ENCODE measurements at places on chromosomes 5 and 9.

DNA sequence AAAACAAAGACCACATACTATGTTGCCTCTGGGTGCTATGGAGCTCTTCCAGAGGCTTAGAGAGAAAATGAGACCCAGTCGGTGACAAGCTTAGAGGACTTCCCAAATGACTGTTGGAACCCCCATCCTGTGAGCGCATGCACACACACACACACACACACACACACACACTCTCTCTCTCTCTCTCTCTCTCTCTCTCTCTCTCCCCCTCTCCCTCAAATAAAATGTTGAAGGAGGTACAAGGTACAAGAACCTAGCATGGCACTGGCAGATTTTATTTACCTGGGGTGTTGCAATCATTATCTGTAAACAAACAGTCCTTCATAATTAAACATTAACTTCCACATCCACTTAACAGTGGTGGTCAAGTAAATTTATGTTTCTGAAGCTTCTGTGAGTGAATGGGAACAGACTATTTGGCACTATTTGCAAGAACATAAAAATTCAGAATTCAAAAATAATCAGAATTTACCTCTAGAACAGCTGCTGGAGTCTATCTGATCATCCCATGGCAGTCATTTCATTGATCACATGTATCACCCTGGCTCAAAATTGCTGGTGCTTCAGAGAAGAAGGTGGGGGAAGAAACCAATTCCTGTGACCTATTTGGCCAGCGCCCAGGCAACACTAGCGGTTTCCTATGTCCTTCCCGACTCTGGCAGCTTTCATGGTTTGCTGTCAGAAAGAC is 24.9 kb downstream of the TRPM3 start:
- no peak for DNase-seq

- DNase-seq, result no peak
These were observed 67.0 kb upstream of the SPOCK1 start for GRCh38 chr5:137566118-137566541.

DNA sequence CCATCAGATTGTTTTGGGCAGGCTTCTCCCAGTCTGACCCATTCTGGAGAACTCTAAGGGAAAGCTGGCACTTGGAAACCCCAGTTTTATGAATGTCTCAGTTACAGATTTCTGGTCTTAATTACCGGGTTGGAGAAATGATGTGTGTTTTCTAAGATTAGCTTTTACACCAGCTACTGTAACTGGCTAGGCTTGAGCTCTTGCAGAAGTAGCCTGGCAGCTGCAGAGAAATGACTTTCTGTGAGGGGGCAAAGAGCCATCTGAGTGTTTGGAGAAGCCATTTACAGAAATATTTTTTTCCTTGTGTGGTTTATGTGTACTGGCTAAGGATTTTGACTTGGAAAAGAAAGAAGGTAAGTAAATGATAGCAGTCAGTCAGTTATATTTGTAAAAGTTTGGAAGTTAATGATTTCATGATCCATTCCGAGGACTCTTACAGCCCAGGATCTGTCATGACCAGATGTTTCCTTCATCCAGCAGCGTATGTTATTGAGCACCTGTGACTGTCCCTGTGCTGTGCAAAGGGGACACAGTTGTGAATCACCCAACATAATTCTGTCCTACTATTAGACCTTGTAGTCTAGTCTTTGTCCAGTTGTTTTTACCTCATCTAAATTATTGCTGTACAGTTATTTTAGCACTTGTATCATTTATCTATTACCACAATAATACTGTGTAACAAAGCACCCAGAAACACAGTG is 53.7 kb upstream of the GDNF start:
- DNase-seq, result no peak

GRCh38 chr9:128393145-128393775 is 22.1 kb downstream of the URM1 start:
- DNase-seq, result no peak

GRCh38 chr5:69432412-69433206 is 17.7 kb downstream of the MARVELD2 start:
- no peak for DNase-seq

GRCh38 chr5:109935833-109936490 is 246.2 kb downstream of the MAN2A1 start:
- DNase-seq, result peak; percentile 26

- no peak for DNase-seq
These were observed 102.5 kb upstream of the ERCC6L2 start for GRCh38 chr9:95773053-95773418.

GRCh38 chr9:85511746-85512145 is 230.0 kb downstream of the AGTPBP1 start:
- no peak for DNase-seq

GRCh38 chr5:126587551-126588390 is 7.2 kb downstream of the ALDH7A1 start:
- no peak for DNase-seq

- peak; percentile 43 for DNase-seq
These were observed 3.2 kb downstream of the SH3PXD2B start for GRCh38 chr5:172450861-172451695.

GRCh38 chr9:78898234-78898633 is 601.3 kb downstream of the PSAT1 start:
- DNase-seq, result no peak

- no peak for DNase-seq
These were observed 997.5 kb upstream of the CTNND2 start for GRCh38 chr5:12901696-12902095.

GRCh38 chr9:2955575-2955974 is 111.7 kb upstream of the PUM3 start:
- DNase-seq, result no peak

- DNase-seq, result no peak
These were observed 89.4 kb downstream of the CDKN2A start for GRCh38 chr9:21904776-21905175.

DNA sequence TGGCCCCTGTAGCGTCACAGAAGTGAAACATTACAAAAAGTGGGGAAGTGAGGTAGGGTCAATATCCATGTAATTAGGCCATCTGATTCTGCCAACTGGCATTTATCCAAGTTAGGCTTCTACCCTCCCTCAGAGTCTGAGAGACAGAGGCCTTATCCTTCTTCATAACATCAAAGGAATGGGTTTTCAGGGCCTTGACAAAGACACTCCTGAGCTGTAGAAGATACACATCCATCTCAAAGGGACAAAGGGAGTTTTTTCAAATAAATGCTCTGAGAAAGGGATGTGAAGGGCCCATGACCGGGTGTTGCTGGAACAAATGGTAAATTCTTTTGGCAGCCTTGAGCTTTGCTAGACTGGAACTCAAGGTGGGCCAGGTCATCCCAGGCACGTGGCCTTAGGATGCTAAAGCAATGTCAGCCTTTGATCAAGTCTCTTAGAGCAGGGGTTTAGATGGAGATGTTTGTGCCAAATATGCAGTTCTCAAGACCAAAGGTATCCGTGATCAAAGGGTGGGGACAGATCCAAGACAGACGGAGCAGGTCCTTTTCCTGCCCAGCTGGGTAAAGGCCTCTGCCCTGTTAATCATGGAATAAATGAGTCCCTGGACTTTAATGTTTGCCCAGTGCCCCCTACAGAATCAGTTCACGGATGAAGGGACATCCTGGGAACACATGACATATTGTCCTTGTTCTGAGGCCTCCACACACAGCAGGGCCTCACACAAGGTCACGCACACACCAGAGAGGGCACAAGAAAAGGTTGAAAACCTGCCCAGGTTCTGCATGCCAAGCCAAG is 10.0 kb upstream of the FAM169A start:
- DNase-seq, result no peak

DNA sequence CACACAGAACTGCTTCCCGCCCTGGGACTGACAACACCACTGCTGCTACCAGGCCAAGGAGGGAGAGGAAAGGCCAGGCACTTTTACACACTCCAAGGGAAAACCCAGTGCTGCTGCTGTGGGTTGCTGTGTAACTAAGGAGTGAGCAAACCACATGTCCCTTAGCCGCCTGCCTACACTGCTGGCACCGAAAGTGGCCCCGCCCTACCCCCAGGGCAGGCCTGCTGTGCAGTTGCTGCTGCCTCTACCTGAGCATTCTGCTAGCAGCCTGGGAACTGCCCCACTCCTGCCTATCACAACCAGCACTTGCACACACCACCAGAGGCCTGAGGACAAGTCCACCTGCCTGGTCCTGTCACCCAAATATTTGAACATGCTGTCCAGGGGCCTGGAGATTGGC is 740.9 kb downstream of the DTWD2 start:
- no peak for DNase-seq

DNA sequence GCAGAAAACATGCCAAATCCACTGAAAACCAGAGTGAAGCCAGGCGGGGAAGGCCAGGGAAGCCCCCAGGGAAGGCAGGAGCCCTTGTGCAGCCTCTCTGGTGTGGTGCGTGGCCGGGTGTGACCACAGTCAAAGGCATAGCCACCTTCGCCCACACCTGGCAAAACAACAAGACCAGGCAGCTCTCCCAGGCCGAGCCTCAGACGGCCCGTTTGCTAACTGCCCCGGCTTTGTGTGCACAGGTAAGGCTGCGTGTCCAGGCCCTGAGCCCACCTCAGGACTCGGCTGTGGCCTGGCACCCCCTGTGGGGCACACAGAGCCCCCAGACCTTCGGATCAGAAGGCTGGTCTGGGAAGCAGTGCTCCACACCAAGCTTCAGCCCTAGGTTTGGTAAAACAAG is 6.1 kb downstream of the TMEM250 start:
- DNase-seq, result no peak

DNA sequence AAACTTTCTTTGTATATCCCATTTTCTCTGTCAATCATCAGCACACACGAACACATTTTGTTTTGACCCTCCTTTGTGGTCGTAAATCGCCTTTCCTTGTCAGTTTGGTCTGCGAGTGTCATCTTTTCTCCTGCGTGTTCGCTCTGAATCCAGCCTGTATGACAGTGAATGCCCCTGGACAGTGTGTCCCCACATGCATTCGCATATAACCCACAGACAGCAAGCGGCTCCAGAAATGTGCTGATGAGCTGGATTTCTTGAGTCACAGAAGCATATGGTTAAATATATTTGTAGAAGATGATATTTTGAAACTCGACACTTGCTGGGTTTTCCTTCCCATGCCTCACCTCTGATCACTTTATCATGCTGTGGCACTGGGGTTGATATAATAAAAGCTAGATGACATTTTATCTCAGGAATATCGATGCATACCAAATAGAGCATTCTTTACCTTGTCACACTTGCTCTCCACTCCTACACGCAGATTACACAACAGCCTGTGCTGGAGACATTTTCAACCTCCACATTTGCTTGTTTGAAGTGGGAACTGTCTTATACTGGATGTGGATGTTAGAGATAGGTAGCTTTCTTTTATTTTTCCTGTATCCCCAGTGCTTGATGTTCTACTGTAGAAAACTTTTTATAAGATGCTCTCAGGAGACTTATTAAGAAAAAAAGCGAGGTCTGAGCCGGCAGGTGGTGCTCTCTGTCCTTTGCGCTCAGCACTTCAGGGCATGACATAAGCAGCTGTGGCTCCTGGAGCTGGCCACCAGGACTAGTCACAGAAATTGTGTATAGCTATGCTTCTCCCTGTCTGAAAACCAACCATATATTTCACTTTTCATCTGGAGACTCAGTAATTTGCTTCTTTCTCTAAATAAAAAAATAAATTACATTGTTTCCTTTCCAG is 215.1 kb downstream of the SH3GL2 start:
- DNase-seq, result no peak

DNA sequence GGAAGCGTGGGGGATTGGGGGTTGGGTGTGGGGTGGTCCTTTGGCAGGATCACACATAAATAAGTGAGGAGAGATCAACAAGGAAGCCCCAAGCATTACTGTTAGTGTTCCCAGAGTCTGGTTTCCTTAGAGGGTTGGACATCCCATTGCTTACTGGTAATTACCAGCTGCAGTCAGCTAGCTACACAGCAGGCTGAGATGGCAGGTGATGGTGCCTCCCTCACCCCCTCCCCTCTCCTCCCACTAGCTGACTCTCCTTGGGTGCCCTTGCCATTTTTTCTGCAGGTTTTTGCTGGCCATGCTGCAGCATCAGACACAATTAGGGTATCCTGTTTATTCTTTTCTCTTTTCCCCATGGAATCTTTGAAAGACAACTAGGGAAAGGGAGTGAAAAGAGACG is 107.5 kb upstream of the TLR4 start:
- no peak for DNase-seq

DNA sequence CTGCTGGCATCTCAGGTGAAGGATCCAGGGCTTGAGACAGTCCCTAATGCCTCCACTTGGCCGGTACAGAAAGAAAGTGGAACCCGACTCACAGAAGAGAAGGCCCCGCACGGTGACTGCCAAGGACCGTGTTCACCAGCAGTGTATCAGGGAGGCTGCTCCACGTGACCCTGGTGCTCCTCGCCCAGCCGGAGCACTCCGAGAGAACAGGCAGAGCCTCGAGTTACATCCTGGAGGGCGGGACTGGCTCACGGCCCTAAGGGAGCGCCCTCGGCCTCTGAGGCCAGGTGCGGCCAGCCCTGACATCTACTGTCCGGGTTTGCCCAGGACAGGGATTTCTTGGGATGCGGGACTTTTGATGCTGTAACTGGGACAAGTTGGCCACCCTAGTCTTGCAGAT is 104.0 kb upstream of the SARDH start:
- no peak for DNase-seq
